ENCODE measurements at places on chromosomes 6 and 20.

GRCh38 chr20:13353261-13353945 lies 132.3 kb downstream of the ISM1 start:
- no peak for DNase-seq

GRCh38 chr6:53029761-53030160 lies 34.7 kb upstream of the GSTA4 start:
- DNase-seq, result no peak

GRCh38 chr6:150806790-150807189 lies 58.7 kb upstream of the MTHFD1L start:
- DNase-seq, result no peak

DNA sequence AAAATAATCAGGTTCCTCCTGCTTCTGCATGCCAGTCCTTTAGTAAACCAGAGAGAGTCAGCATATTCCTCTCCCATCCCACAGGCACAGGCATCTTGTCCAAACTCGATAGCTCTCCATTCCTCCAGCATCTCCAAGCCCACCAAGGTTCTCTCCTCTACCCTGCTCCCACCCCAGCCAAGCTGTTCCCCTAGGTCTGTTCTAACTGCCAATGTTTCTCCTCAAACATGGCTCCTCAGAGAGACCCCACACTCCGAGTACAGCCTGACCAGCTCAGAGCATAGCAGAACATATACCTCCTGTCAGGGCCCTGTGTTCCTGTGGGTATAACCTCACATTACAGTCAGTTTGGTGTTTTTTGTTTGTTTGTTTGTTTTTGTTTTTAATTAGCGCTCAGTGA lies 177.8 kb downstream of the VEGFA start:
- no peak for DNase-seq

GRCh38 chr20:57616143-57616951 lies 3.9 kb downstream of the ZBP1 start:
- no peak for DNase-seq

DNA sequence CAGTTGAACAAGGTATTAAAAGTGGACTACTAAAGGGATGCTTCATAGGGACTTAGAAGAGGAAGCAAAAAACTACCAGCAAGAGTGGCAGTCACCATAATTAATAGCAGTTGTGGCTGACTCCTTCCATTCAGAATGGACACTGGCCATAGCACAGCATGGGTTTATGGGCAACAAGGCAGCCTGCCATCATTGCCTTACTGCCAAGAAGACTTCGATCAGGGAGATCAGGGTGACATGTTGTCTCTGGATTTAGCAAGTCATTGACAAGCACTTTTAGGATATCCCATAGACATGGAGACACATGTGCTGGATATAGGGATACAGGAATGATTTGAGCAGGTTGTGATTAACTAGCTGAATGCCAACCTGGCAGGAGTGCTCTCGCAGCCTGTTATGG lies 35.3 kb upstream of the RIPOR2 start:
- DNase-seq, result no peak

DNA sequence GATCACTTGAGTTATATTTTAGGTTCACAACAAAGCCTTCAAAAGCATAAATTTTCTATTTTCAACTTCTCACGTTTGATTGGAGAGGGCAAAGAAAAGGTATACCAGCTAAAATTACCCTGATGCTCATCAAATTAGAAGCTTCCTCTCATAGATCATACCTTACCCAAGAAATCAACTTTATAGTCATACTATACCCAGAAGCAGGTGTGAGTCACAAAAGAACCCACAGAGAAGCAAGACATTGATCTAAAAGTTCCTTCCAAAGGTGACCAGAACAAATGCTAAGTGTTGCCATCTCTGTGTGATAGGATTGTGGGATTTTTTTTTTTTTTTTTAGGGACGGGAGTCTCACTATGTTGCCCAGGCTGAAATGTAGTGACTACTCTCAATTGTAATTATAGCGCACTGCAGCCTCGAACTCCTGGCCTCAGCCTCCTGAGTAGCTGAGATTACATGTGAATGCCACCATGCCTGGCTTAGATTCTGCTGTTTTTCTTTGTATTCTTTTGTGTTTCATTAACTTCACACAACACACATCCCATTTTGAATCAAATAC lies 3.3 kb downstream of the EIF2S2 start:
- no peak for DNase-seq

GRCh38 chr20:910870-911770 lies 5.0 kb downstream of the ANGPT4 start:
- DNase-seq, result no peak

- no peak for DNase-seq
Observed at GRCh38 chr6:18585032-18585573, 198.0 kb downstream of the RNF144B start.

- no peak for DNase-seq
Observed at GRCh38 chr20:62485062-62485700, 9.4 kb upstream of the GATA5 start.

GRCh38 chr20:460707-461106 lies 1.6 kb downstream of the TBC1D20 start:
- DNase-seq, result no peak

- no peak for DNase-seq
Observed at GRCh38 chr6:160931378-160932310, 59.9 kb upstream of the MAP3K4 start.

- no peak for DNase-seq
Observed at GRCh38 chr6:50056242-50056641, 6.5 kb upstream of the DEFB112 start.

GRCh38 chr6:3424185-3424927 lies 32.5 kb downstream of the SLC22A23 start:
- no peak for DNase-seq

Measured in stimulated activated CD4-positive, alpha-beta T cell treated with anti-CD3 and anti-CD28 coated beads, Interleukin-1b, Interleukin-23, amount 100 ng/mL, for 24 hours (primary cell).